Posterior cingulate gyrus (tissue), 11 donors: ENCODE measurements at places on chromosomes 4 and X.

DNA sequence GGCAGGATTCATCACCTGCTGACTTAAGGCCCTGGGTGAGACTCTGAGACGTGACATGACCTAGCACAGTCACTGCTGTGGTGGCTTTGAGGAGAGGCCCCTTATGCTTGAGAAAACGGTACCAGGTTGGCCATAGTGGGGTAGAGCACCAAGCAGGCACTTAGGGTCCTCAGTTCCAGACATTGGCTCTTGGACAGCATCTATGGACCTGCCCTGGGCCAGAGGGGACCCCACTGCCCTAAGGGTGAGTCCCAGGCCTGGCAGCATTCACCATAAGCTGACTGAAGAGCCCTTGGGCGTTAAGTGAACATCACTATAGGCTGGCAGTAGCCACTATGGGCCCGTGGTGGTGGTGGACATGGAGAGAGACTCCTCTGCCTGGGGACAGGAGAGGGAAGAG lies 78.7 kb downstream of the FNIP2 start:
- no peak for DNase-seq

DNA sequence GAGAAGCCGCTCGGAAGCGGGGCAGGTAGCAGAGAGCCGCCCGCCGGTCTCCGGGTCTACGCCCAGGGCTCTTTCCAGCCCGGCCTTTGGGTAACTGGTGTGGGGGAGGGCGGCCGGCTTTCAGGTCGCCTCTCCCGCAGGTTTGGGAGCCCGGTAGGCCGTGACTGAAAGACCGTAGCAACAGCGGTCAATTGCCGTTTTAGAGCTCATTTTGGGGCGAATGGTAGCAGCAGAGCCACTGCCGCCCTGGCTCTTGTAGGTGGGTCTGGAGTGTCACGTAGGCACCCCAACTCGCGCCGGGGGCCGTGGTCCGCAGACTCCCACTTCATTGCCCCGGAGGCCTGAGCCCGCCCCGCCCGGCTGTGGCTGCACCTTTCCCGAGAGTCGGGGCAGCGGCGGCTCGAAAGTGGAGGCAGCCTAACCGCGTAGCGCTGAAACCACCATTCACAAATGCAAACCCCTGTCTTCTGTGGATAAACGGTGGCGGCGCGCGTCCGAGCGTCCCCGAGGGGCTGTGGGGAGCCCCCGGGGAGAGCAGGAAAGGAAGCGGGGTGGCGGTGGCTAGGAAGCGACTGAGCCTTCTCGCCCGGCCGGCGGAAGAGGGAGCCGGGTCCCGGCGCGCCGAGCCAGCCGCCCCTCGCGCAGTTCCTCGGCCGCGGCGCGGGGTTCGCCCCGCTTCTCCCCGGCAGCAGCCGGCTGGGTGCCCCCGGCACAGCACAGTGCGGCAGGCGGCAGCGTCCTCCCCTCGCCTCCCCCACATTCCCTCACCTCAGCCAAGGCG lies 2185.1 kb upstream of the TENM3 start:
- peak; percentile 85 for DNase-seq

- DNase-seq: no peak
These were observed 257.0 kb upstream of the JADE1 start for GRCh38 chr4:128552586-128552907.

- DNase-seq: no peak
These were observed 5.7 kb upstream of the MSANTD1 start for GRCh38 chr4:3243136-3243780.

DNA sequence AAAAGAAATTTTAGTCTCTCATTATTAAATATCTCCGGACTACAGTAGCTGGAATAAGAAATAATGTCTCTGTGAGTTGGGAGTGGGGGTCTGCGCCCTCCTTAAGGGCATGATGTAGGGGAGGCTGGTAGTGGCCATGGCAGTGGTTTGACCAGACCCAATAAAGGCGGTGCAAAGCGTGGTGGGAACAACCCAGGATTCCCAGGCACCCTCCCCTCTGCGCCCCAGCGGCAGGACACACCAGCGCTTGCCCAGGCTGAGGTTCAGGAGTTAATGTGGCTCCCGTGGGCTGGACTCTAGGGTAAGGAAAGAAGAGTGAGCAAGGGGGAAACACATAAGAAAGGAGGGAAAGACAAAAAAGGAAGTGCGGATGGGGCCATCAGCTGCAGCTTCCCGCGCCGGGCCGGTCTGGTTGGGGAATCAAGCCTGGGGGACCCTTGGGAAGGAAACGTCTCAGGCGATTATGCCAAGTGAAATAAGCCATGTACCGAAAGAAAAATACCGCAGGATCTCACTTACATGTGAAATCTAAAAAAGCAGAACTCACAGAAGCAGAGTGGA lies 157.5 kb upstream of the SMIM31 start:
- DNase-seq: no peak

- DNase-seq: no peak
These were observed 3.1 kb downstream of the SRPX2 start for GRCh38 chrX:100647095-100647494.

DNA sequence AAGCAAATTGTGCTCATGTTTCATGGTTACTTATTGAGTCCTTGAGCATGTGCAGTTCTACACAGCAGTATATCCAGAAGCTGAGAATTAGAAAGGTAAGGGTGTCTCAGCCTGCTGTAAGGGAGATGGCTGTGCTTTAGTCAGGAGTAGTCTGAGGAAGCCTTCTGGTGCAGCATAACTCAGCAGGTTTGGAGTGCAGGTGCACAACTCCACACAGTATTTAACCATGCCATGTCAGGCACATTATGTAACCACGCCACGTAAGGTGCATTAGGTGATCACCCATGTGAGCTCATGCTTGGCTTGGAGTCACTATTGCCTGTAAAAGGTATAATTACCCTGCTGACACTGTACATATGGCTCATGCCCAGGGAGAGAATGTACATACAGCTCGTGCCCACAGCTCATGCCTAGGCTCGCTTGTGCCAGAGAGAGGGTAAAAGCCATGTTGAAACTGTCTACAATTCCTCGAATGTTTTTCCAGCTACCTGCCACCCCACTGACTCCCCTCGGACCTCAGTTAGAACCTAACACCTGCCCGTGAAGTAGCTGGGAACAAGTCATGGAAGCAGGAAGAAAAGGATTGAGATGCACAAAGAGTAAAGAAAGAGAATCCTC lies 37.8 kb downstream of the UCHL1 start:
- DNase-seq: no peak

- peak; percentile 62 for DNase-seq
These were observed 122.3 kb upstream of the TBL1X start for GRCh38 chrX:9342561-9343051.

DNA sequence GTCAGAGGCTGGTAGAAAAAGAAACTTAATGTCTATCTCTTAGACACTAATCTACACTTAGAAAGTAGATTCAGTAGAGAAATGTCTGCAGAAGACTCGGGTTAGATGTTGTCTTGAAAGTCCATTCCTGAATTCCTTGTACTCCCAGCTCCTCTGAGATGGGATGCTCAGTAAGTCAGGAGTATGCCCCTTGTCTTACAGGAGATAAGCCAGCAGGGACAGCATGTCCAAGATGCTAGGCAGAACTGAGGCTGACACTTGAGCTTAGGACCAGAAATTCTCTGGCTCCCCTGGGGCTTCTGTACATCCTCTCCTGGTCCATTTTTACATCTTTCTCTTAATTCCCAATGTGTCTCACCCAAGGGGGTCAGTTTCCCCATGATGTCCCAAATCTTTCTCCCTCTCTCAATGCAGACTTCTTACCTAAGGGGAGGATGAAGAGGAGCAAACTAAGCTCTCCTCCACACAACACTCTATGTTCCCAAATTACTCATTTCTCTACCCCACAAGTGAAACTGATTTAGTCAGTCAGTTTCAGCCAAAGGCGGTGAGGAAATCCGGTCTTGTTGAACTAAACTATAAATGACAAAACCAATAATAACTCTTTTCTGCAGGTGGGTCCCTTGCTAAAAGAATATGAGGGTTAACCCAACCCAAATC lies 558.2 kb upstream of the DIPK2B start:
- DNase-seq: no peak

- DNase-seq: no peak
These were observed 7.9 kb downstream of the ARL9 start for GRCh38 chr4:56513517-56513916.

GRCh38 chr4:27360790-27361267 lies 500.2 kb downstream of the STIM2 start:
- DNase-seq: peak; percentile 6

- no peak for DNase-seq
These were observed 452.0 kb downstream of the SPRY1 start for GRCh38 chr4:123848606-123849005.

DNA sequence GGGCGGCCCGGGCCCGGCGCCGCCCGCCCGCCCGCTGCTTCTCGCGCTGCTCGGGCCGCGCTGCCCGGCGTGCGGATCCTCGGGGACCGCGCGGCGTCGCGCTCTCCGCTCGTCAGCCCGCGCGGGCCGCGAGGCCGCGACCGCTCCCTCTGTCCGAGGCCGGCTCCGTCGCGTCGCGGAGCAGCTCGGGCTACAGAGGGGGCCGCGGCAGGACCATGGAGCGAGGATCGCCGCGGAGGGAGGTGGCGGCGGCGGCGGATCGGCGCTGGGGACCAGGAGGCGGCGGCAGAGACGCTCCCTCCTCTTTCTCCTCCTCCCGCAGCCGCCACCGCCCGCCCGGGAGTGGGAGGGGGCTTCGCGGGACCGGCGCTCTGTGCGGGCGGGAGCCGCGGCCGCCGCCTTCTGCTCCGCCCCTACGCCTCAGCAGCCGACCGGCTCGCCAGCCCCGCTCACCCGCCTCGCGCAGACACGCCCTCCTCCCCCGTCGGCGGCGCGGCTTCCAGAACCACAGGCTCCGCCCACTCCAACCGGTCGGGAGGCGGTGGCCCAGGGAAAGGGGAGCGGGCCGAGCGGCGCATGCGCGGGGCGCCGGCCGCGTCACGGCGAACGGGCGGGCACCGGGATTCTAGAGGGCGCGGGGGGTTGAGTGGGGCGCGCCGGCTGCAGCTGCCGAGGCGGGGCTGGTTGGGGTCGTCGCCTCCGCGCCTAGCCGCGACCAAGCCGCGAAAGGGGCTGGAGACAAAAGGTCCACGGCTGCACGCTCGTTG lies at the start of gene CASK:
Gene CASK (minus strand): TSS at position 344 of the 767 bp plus-strand sequence. CDS start 566 bp downstream, outside the sequence.
- DNase-seq: peak; percentile 86

- no peak for DNase-seq
These were observed 205.1 kb downstream of the RASL11B start for GRCh38 chr4:53067125-53067802.

GRCh38 chr4:120198411-120198810 lies 131.8 kb upstream of the MAD2L1 start:
- no peak for DNase-seq

DNA sequence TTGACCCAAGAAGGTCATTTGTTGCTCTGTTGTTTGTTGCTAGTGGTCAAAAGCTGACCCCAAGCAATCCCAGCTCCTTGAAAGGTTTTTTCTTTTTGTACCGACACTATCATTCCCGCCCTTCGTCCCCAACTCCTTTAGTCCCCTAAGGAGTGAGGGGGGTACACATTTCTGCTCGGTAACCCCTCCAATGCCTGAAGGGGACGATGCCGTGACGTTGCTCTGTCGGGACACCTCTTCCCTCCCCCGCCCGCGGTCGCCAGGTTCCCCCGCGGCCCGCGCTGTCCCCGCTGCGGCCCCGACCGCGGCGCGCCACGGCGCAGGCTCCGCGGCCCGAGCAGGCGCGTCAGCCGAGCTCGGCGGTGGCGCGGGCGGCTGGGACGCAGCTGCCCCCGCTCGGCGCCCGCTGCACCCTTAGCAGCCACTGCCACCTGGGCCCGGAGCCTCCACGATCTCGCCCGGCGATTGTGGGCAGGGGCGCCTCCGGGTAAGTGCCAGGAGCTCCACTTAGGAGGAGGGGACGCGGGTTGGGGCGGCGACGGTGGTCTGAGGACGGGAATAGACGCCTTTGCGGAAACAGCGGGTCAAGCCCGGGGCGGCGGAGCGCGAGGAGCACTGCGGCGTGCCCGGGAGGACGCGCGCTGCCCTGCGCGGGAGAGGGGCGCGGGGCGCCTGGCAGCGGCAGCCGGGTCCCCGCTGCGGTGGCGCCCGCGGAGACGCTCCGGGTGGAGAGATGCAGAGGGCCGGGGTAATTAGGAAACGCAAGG lies at the start of gene GLRB:
Gene GLRB (plus strand): TSS at position 340 of the 767 bp plus-strand sequence. CDS start 1,875 bp downstream, outside the sequence.
- DNase-seq: peak; percentile 27

- no peak for DNase-seq
These were observed 61.4 kb downstream of the TNIP2 start for GRCh38 chr4:2694691-2695090.

GRCh38 chr4:41476310-41476885 lies 61.6 kb upstream of the LIMCH1 start:
- no peak for DNase-seq

GRCh38 chr4:71866212-71866885 lies 82.5 kb upstream of the GC start:
- DNase-seq: no peak

- DNase-seq: no peak
These were observed 171.6 kb downstream of the PCDH10 start for GRCh38 chr4:133320576-133321170.

DNA sequence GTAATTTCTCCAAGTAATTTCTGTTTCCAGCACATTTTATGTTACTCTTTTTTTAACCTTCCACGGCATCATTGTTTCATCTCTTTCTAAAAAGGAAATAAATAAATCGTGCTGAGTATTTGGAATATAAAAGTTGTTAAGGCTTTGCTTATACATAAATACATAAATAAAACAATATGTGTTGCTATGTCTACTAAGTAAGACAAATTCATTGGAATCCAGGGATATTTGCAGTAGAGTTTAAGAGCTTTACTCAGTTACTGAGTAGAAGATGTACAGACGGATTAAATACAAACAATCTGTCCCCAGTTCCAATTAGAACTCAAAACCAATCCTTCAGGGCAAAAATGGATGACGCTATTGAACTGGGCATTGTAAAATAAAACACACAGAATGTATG lies 1.4 kb downstream of the ARHGAP24 start:
- DNase-seq: no peak

DNA sequence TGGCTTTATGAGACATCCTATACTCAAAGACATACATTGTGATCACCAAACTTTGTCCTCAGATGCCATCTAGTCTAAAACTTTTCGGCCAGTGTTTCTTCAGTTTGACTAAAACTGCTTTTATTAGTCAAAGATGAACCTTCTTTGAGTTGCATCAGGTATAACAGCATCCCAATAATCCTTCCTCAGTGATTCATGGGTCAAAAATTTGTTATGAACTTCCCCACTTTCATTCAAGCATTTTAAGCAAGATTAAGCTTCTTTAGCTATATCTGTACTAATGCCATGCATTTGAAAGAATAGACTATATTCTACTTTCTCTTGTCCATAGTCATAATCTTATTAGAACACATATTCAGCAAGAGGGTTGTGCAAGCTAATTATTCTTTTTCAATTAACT lies 1070.4 kb upstream of the ADGRL3 start:
- no peak for DNase-seq

- no peak for DNase-seq
These were observed 210.7 kb downstream of the PDGFRA start for GRCh38 chr4:54439831-54440243.

- DNase-seq: no peak
These were observed 292.4 kb upstream of the SPANXN4 start for GRCh38 chrX:142733327-142733726.

- DNase-seq: no peak
These were observed 4.5 kb upstream of the GBA3 start for GRCh38 chr4:22688236-22688635.
